ENCODE measurements at places on chromosomes 3 and 15.

DNA sequence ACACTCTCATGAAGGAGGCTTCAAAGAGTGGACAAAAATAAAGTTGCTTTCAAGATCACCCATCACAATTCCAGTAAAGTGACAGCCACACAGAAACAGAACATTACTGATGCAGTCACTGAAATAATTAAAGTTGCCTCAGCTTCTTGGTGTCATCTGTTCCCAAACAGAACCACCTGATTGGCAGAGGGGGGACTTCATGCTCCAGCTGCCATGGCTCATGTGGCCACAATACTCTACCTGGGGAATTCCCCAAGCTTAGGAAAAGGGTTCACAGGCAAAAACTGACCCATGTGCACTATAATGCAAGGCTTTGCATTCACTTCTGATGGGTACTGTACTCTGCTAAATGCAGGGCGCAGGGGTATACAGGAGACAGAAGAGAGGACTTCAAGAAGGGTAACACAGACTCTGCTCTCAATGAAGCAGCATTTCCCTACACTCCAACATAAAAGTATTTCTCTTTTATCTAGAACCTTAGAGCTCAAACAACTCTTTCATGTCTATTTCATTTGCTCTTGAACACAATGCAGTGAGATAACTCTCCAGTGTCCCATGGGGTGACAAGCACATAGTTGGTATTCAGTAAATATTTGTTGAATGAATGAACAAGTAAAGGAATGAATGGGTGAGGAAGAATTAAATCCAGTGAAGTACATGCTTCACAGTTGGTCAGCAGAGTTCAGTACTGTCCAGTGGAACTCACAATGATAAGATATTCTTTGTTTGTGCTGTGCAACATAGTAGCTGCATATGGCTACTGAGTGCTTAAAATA lies 8.6 kb upstream of the CTNNB1 start:
- no peak for DNase-seq

DNA sequence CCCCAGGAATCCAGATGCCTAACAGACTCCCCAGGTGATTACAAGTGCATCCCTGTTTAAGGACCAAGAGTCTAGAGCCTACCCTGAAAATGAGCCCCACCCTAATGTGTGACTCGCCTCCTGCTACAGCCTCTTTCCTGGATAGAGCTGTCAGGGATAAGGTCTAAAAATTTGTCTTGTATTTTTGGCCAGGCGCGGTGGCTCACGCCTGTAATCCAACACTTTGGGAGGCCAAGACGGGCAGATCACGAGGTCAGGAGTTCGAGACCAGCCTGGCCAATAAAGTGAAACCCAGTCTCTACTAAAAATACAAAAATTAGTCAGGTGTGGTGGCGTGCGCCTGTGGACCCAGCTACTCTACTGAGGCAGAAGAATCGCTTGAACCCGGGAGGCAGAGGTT lies 11.2 kb downstream of the TMC3 start:
- no peak for DNase-seq

- DNase-seq, result no peak
Measured at GRCh38 chr3:42088803-42089530, 2.2 kb upstream of the TRAK1 start.

GRCh38 chr3:33883538-33883950 lies 85.1 kb downstream of the PDCD6IP start:
- DNase-seq, result peak; percentile 57

GRCh38 chr3:183541235-183541655 lies 14.3 kb downstream of the KLHL6 start:
- DNase-seq, result no peak

DNA sequence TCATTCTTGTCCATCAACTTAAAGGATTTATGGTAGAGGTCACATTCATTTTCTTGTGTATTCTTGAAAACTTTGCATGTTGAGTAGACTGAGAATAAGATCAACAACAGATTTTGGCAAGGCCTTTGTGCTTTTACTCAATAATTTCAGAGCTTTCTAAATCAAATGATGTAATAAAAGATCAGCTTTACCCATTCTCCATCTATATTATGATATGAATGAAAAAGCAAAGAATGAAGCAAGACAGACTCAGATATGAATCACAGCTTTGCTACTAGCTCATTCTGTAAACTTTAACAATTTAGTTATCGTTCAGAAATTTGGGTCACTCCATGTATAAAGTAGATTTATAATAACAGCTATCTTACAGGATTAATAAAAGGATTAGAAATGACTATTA lies 275.8 kb upstream of the ARL6 start:
- no peak for DNase-seq

DNA sequence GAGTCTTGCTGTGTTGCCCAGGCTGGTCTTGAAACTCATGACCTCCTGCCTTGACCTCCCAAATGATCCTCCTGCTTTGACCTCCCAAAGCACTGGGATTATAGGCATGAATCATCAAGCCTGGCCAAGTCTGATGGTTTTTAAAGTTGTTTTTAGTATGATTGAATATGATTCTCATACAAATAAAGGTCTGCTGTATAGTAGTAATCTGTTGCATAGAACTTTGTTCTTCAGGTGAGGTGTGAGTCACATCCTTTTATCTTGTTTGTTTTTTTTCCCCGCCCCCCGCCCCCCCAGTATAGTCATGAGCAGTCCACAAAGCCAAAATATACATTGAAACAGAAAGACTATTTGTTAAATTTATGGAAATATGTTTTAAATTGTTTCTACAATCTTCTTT lies 39.0 kb downstream of the UBE2E2 start:
- DNase-seq, result no peak

- DNase-seq, result no peak
Measured at GRCh38 chr15:28998511-28998910, 112.7 kb downstream of the APBA2 start.

GRCh38 chr15:55819397-55820034 lies 76.6 kb upstream of the PRTG start:
- DNase-seq, result peak; percentile 56

DNA sequence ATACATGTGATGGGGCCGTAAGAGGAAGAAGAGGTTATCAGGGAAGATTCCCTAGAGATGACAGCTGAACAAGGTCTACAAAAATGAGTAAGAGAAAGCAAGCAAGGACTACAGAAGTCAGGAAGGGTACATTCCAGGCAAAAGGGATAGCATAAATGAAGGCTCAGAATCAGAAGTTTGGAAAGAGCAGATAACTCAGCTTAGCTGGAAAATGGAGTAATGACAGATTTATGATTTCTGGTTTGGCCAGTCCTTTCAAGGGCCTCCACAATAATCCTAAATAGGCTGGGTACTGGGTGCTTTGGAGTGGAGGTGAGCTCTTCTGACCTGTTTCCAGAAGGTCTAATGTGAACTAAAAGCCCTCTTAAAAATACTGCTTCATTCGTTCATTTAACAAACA lies 110.7 kb downstream of the MYO5A start:
- DNase-seq, result no peak

- DNase-seq, result no peak
Measured at GRCh38 chr3:19539518-19540392, 391.4 kb downstream of the KCNH8 start.

GRCh38 chr15:33243393-33243792 lies 48.9 kb upstream of the FMN1 start:
- DNase-seq, result no peak

DNA sequence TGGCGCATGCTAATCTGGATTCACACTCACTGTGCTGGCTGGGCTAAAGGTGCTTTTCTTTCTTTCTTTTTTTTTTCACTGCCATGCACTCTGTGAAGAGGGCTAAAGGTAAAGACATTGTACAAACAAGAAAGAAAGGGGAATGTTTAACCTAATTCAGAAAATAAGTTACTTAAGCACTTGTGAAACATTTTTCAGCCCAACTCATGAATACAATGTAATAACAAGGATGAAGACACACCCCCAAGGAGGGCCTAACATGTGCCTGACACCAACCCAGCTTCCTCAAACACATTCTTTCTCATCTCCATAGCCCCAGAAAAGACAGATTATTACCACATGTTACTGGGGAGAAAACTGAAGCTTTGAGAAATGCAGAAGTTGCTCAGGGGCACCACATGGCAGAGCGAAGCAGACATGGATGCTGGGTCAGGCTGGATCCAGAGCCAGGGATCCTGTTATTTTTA lies 5.7 kb downstream of the STIMATE start:
- no peak for DNase-seq

GRCh38 chr3:30914696-30915095 lies 20.2 kb upstream of the GADL1 start:
- no peak for DNase-seq

DNA sequence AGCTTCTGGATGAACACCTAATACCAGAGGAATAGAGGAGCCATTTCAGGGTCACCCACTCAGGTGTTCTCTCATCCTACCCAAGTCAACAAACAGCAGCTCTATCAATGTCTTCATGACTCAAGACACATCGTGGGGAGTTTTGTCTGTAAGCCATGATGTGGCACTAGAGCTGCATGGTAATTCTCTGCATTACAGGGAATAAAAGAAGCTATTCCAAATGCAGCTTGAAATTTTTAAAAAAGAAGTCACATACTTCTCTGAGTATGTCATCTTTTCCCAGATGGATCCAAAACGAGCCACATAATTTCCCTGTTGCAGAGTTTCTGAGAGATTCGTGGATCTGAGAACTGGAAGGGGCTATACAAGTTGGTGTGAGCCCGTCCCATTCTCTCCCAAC lies 6.1 kb upstream of the THSD4 start:
- DNase-seq, result no peak

- DNase-seq, result no peak
Measured at GRCh38 chr3:40980467-40980866, 218.8 kb upstream of the CTNNB1 start.

DNA sequence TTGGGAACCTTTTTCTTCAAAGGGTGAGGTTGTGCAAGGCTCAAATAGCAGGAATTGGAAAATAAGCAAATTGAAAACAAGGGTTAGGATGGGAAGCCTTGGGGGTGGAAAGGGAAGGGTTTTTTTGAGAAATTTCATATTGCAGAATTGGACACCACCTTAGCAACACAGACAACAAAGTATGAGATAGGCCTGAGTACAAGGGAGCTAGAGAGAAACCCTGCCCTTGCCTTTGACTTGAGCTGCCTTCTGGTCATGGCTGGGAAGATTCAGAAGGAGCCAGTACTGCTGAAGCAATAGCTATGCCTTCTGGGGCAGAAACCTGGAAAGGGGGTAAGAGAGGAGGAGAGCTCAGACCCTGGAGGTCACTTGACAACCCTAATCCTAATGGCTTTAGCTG lies 445.6 kb downstream of the ERC2 start:
- DNase-seq, result no peak

DNA sequence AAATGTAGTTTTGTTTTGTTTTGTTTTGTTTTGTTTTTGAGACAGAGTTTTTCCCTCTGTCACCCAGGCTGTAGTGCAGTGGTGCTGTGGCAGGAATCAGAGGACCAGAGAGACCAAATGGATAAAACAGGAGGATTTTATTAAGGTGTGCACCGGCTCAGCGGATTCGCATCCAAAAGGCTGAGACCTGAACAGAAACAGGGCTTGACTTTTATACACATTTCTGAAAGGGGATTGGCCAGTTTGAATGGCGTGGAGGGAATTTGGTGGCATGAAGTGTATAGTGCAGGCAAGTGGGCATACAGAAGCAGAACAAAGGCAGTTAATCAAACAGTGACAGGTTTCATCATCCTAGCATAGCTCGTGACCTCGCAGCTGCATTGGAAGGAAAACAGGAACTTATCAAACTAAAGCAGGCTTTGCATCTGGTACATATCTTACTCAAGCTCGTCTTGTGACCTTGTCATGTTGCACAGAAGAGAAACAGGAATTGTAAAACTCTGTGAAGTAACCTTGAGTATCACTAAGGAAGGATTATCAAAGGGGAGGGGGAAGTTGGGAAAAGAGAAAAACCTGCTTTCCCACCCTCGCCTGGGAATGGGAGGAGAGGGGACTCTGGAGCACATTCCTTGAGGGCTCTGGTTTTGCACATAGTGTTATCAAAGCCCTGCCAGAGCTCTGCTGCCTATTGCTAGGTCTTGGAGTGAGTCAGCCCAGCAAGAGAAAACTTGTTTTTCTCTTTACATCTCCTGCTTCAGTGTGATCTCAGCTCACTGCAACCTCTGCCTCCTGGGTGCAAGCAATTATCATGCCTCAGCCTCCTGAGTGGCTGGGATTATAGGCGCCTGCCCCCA lies 38.5 kb downstream of the C3orf62 start:
- no peak for DNase-seq

DNA sequence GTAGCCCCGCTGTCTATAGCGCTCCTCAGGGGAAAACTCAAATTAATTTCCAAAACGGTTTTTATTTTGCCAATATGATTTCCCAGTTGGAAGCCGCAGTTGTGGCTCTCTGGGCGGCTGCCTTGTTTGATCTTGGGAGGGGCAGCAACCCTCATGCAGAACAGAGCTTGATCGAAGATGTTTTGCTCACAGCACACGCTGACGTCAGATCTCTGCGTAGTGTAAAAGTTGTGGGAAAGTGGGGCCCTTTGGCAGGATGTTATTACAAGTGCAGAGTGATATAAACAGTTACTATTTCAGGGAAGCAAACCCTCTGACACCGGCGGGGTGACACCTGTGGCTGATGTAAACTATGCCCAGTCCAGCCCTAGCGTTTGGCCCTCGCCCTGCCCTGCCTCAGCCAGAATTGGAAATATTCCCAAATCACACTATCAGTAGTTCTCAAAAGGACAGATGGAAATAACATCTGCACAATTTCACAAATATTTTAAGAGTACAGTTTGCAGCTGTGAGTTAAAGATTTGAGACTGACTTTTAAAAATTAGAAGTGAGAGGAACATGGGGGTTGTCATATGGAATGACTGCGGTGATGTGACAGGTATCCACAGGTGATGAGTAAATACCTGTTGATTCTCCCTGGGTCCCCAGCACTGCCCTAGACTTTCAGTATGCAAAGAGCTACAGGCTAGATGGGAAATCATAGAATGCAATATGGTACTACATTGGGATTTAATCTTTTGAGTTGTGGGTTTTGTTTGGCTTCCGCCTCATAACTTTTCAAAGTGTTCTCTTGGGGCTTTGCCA lies 1.7 kb downstream of the SYNM start:
- no peak for DNase-seq

DNA sequence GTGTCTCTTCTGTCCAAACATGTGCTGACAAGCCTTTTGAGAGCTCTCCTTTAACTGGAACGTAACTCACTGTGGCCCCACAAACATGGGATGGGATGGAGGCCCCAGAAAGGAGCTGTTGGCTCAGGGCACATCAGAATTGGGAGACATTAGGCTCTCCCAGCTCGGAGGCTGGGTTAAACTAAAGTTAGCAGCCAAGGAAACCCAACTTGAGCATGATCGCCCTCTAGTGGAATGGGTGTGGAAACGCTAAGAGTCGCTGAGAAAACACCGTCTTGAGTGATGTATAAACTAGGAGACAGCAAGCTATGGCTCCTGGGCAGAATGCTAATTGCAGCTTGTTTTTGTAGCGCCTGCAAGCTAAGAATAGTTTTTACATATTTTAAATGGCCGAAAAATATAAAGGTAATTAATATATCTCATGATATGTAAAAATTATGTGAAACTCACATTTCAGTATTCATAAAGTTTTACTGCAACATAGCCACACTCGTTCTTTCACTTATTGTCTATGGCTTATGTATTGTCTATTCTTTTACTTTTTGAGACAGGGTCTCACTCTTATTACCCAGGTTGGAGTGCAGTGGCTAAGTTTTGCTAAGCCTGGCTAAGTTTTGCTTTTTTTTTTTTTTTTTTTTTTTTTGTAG lies 138.8 kb upstream of the HACD2 start:
- peak; percentile 69 for DNase-seq
